Esophagus mucosa (tissue), 1 donor: ENCODE measurements at places on chromosomes 16 and 17.

- ATAC-seq: peak; percentile 32
Measured at GRCh38 chr16:14957576-14958322, 17.1 kb upstream of the PDXDC1 start.

DNA sequence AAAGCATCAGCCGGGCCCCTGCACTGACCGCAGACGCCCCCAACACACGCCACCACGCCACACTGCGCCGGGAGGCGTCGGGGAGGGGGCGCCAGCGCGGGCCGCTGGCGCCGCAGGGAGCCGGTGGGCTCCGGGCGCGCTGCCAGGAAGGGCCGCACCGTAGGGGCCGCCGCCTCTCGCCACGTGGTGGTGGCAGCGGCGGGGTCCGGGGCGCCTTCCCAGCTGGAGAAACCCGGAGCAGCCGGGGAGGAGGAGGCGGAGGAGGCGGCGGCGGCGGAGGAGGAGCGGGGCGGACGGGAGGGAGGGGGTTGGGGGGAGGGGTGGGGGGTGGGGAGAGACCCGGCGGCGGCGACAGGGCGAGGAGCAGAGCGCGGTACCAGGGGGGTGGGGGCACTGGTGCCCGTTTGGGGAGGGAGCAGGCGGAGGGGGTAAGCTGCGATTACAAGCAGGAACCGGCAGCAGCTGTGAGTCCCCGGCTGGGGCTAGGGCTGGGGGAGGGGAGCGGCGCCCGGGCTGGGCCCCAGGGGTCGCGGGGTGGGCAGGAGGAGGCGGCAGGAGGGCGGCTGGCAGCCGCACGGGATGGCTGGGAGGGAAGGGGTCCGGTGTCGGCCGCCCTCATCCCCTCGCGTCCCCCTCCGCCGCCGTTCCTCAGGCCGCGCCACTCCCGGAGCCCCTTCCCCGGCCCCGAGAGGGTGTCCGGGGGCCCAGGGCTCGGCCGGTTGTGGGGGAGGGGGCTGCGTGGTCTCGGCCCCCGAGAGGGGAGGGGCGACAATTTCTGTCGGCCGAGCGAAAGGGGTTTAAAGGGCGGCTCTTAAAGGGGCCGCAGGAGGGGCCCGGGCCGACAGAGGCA lies at the start of gene TBKBP1:
TBKBP1 (plus strand) TSS at position 431 of the 850 bp plus-strand sequence. CDS start 1,952 bp downstream, outside the sequence.
- ATAC-seq: peak; percentile 13

DNA sequence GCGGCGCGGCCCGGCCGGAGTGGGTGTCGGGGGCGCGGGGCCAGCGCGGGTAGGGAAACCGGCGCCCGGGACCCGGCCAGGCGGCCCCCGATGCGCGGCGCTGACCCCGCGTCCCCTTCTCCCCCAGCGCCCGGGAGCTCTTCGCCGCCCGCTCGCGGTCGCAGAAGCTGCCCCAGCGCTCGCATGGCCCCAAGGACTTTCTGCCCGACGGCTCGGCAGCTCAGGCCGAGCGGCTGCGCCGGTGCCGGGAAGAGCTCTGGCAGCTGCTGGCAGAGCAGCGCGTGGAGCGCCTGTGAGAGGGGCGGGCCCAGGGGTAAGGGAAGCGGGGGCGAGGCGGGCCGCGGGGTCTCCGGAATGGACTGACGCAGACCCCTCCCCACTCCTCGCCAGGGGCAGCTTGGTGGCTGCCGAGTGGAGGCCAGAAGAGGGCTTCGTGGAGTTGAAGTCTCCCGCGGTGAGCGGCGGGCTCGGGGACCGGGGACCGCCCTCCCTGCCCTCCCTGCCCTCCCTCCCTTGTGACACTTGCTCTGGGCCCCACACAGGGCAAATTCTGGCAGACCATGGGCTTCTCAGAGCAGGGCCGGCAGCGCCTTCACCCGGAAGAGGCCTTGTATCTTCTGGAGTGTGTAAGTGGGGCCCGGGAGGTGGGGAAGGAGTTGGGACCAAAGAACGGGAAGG lies 430 bp downstream of the TSEN54 start:
- ATAC-seq: no peak

- no peak for ATAC-seq
Measured at GRCh38 chr16:27976990-27977389, 86.5 kb downstream of the GSG1L start.

DNA sequence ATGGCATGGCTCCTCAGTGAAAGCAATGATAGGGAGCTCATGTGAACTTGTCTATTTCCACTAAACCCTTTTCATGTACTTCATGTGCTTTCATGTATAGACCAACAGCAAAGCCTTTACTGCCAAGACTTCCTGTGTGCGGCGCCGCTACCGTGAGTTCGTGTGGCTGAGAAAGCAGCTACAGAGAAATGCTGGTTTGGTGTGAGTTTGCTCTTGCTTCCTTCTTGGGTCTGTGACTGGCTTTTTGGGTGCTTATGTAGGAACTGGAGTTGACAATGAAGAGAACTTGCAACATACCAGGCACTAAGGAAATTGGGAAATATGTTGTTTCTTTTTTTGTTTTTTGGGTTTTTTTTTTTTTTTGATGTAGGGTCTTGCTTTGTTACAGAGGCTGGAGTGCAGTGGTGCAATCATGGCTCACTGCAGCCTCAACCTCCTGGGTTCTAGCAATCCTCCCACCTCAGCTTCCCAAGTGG lies 5.7 kb downstream of the SNX11 start:
- no peak for ATAC-seq

GRCh38 chr16:23567602-23568001 lies 10.1 kb downstream of the UBFD1 start:
- no peak for ATAC-seq

- ATAC-seq: no peak
Measured at GRCh38 chr17:70173681-70174080, 4.3 kb downstream of the KCNJ2 start.

GRCh38 chr17:72598695-72599094 lies 477.9 kb downstream of the SOX9 start:
- no peak for ATAC-seq

- no peak for ATAC-seq
Measured at GRCh38 chr16:89354325-89354724, 136.0 kb downstream of the ANKRD11 start.

- no peak for ATAC-seq
Measured at GRCh38 chr17:14813649-14814370, 451.3 kb downstream of the PMP22 start.

GRCh38 chr17:35097776-35098175 lies 21.9 kb downstream of the RAD51D start:
- ATAC-seq: no peak

DNA sequence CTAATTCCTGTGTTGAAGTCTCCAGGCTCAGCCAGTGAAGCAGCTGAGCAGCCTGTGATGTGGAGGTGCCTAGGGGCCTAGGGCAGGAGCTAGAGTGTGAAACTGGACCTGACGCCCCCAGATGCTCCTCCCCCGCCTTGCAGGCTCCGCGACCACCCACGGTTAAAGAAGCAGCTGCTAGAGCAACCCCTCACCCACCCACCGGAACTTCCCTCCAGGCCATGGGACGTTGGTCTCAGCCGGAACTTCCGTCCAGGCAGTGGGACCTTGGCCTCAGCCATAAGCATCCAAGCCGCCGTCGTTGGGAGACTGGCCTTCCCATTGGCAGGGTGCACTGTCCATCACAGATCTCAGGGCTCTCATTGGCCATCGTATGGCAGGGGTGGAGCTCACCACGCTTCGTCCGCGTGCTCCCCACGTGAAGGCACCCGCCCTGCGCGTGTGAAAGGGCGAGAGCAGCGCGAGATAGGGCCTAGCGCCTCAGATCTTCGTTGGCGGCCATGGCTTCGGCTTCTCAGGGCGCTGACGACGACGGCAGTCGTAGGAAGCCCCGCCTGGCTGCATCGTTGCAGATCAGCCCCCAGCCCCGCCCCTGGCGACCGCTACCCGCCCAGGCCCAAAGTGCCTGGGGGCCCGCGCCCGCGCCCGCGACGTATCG lies at the start of gene ADAD2:
ADAD2 (plus strand) TSS at position 427 of the 658 bp plus-strand sequence; CDS start at position 501, 74 bp downstream.
- ATAC-seq: no peak

DNA sequence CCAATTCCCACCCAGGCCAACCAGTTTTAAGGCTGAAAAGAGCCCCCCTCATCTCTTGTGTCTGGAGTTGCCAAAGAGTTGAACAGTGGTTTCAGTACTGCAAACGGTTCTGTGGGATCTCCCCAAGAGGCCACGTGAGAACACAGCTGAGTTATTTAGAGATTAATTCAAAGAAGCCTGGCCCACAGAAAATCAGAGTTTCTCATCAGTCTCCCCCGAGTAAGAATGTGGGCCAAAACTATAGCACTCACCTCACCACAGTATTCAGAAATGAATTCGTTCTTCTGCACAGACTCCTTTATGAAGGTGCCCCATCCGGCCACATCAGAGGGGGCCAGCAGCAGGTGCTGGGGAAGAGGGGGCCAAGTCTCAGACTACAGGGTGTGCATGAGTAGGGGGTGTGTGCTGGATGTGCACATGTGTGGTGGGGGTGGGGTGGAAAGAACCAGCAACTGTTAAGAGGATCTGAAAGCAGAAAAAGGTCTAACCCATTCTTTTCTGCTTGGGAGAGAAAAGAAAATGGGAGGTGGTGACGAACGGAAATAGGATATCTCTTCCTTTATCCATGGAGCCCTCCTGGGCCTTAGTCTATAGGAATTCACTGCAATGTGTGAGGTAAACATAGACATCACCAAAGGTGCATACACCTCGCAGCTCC lies 22.6 kb downstream of the CNTNAP1 start:
- ATAC-seq: no peak

DNA sequence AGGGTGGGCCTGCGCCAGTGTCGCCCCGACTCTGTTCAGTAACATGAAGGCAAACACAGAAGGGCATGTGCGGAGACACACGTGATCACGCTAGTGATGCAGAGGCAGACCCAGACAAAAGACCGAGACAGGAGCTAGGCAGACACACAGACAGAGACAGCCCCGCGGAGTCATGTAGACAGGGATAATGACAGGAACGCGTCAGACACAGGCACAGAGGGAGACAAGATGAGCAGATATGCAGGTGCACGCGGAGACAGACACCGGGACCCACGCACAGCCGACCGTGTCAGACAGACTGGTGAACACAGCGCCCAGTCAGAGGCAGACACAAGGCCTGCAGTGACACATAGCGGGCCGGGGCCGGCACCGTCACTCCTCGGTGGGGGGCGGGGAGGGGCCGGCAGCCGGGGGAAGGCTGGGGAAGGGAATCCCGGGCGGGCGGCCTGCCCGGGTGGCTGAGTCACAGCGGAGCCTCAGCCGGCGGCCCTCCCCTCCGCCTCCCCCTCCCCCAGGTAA lies 7.4 kb downstream of the KDM6B start:
- peak; percentile 64 for ATAC-seq
